ENCODE measurements at places on chromosomes 4 and X. TPM values are rescaled to one million over a fixed set of nuclear protein-coding genes. Genes with fewer than 3 reads are reported as not detected.

STATH gene
- not detected for total RNA-seq

S100G gene
- not detected for total RNA-seq

ANAPC4 gene
- 27.2 TPM for total RNA-seq

MAGEA10 gene
- not detected for total RNA-seq

PNMA6A gene
- total RNA-seq: 0.29 TPM
